ENCODE measurements at places on chromosomes 7 and 10.

- DNase-seq = peak; percentile 87
Measured at GRCh38 chr10:103295374-103296015, 18.6 kb downstream of the INA start.

- DNase-seq = no peak
Measured at GRCh38 chr7:34973400-34973760, 63.9 kb downstream of the DPY19L1 start.

DNA sequence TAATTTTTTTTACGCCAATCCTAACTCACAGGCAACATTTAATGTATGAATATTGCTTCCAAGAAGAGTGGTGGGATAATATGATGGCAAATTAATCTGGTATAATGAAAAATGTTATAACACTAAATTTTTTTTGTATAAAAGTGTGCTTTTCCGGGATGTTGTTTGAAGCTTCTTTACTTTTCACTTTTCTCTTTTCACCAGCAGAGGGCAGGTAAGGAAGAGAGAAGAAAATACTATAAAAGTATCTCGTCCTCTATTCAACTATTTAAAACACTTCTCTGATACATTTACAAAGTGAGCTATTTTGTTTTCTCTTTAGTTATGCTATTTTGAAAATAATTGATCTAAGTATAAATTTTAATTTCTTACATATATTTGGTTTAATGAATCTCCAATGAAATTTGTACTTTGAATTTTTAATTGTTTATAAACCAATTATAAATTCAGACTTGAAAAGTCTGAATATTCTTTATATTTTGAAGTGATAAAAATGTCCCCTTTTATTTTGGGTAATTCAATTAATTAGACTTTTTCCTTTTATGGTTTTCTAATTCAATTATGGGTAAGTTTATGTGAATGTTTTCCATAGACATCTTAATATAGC lies 20.7 kb upstream of the CFTR start:
- DNase-seq = peak; percentile 57

DNA sequence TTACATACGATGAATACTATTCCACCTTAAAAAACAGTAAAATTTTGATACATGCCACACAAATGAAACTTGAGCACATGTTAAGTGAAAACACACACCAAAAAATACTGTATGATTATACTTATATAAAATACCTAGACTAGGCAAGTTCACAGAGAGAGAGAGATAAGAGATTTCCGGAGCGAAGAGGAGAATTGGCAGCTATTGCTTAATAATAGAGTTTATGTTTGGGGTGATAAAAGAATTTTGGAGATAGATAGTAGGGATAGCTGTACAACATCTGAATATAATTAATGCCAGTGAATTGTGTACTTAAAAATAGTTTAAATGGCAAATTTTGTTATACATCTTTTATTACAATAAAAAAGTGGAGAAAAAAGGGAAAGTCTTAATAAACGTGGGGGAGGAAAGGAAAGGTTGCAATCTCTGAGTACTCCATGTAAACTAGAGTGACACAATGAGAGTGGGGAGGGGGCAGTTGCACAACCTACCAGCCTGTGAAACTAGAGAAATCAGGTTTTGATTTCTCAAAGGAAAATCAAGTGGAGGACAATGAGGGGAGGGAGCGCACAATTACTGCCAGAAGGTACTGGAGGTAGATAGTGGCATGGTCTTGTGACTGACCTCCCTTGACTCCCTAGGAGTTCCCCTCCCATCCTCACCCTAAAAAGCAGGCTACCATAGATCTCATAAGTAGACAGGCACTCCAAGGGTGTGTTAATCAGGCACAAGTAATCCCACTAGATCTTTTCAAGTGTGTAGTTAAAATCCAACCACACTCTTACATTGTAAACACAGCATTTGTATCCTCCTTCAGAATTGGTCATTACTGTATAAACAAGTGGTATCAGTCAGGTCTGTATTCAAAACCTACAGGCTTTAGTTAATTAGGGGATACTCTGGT lies 31.6 kb upstream of the ANK3 start:
- peak; percentile 48 for DNase-seq

DNA sequence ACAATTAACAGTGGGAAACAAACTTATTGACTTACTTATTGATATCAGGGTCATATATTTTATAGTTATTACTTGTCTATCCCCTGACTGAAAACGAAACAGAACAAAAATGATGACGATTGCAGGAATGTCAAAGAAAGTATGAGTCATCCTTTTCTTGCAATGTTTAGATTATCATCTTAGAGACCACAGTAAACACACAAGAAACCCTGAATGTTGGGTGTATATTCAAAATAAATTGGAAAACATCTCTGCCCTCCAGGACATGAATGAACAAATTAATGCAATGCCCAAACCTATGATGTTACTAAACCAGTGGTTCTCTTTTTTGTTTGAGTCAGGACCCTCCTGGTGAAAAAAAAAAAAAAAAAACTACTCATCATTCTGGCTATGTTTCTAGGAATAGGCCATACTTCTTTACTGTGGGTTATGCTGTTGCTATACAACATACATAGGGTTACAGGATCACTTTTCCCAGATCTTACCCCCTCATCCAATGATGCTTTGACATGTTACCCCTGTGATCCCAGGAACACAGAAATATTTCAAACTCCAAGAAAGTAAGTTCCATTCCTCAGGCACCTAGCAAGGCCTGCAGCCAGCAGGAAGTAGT lies 623.4 kb upstream of the IGFBP3 start:
- peak; percentile 86 for DNase-seq

DNA sequence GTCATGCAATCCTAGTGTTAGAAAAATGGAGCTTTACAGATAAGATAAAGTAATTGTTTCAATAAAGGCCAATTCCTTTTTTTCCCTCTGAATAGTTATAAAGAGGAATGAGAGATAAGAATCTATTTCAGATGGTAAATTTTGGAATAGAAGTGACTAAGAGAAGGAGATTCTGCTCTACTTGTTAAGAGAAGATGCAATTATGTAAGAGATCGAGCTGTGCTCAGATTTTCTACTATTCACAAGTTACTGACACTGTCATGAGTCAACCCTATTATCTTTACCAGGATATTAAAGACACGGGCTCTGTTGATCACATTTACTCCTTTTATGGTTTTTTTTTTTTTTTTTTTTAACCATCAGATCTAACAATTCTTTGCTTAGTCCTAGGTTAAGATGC lies 511.3 kb downstream of the ARL4A start:
- DNase-seq = no peak

DNA sequence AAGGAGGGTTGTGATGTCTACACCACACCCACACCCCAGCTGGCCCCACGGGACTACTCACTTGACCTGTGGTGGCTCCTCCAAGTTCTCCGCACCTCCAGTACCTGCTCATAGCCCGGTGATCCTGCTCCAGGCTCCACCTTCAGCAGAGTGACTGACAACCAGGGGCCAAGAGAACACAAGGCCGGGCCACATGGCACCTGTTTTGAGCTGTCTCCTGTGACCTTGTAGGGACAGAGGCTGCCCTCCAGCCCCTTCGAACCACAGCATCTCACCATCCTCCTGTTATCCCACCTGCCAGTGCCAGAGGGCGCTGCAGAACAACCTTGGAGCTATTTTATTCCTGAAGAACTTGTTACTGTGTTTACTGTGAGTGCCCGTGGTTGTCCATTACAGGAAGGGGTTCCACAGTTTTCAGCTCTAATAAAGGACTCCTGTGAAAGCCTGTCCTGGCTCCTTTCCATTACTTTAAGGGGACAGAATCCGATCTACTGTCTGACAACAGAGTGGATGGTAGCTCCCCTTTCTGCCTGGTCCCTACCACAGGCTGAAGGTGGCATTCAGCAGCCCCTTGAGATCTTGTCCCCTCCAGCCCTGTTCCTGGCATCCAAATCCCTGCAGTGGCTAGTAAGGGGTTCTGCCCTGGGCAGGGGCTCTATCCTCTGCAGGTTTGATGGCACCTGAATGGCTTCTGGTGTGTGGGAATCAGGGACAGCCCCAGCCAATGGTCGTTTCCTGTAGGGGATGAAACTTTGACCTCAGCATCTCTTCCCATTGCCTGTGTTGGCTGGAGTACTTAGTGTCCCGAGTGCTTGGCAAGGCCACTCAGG lies 50.8 kb downstream of the C10orf120 start:
- DNase-seq = peak; percentile 57

DNA sequence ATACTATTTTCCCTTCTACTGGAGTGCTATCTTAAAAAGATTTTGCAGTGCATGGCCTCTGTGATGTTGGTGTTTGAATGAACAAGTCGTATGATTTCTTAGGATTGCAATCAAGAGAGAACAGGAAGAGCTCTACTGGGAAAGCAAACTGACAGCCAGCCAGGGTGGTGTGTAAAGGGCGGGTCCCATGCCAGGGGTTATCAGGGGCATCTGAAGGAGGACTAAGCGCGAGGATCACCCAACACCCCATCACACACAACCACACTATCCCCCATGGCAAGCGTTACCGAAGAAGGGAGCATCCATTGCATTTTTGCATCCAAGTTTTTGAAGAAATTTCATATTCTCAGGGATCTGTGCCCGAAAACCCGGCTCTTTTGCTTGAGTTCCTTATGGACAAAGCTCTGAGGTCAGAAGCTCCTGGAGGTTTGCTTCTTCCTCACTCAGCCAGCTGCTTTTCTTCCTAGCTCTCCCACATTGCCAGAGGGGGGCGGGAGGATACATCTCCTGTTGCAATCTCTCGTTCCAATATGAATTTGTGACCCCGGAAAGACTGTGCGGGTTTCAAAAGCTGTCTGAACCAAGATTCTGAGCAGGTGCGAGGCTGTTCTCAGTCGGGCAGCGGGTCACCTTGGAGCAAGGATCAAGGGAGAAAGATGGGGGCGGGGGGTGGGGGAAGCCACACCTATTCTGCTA lies 5.2 kb downstream of the NEUROD6 start:
- DNase-seq = no peak

GRCh38 chr7:122054393-122054792 lies 89.7 kb downstream of the AASS start:
- DNase-seq = no peak

GRCh38 chr10:87757685-87758084 lies 60.3 kb downstream of the ATAD1 start:
- no peak for DNase-seq

DNA sequence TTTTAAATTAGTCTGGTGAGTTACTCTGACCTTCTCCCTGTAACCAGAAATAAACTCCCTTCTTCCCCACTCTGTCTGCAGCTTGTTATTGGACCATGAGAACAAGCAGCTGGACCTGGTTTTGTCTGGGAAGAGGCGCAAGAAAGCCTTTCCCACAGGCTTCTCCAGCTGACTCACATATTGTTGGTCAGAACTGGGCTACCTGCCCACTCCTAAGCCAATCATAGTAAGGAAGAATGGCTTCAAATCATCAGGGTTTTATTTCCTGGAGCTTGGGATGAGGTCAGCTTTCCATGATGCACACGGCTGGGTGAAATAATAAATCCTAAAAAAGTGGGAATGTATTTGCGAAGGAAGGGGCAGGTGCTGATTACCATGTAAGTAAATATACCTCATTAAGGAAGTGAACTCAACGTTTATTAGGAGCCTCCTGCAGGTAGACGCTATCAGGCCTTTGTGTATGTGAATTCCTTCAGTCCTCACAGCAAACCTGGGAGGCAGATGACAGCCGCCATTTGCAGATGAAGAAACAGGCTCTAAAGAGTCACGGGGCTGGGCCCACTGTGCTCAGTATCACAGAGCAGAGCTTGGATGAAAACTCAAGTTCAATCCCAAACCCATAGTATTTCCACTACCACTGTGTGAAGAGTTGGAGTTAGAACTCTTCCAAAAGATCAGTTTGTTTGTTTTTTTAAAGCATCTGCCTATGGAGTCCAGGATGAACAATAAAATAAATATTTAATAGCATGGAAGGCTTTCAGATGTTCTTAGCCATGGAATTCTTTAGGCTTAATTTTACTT lies 32.8 kb downstream of the IL15RA start:
- peak; percentile 100 for DNase-seq

DNA sequence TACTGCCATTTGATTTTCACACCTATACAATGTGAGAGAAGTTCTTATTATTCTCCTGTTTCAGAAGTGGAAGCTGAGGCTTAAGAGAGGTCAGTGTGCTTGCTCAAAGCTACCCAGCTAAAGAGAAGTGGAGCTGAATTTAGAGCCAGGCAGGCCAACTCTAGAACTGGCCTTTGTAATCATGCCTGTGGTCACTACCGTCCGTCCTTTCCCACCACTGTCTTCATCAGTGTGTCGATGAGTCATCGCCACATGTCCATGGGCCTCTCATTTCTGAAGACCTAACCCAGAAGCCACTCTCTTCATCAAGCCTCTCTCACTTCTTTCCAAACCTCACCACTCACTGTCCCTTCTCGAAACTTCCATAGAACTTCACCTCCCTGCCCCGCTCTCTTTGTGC lies 237.8 kb downstream of the KIAA1217 start:
- DNase-seq = peak; percentile 92

DNA sequence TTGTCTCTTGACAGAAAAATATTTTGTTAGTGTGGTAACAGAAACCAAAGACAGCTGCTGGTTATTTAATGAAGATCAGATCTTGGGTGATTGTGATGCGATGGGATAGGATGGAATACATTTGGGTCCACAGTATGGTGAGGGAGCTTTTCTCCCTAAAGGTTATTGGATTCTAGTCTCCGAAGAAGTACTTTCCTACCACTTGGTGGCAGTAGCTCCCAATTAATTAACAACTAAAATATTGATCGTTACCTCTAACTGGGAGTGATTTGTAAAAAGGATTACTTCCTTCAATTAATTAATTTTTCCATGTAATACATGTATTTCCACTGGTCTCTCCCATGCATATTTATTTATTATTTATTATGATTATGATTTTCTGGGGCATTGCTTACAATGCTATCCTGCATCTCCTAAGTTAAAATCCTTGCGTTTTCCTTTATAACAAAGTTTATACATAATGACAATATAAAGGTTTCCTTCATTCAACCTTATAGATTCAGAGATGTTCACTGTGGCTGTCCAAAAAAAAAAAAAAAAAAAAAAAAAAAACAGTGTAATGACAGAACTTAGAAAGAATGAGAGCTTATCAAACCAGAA lies 25.6 kb downstream of the TMEM196 start:
- DNase-seq = peak; percentile 63

- DNase-seq = no peak
Measured at GRCh38 chr7:69018200-69018599, 580.1 kb upstream of the AUTS2 start.

GRCh38 chr10:103763374-103764202 lies 91.8 kb downstream of the SH3PXD2A start:
- DNase-seq = no peak

DNA sequence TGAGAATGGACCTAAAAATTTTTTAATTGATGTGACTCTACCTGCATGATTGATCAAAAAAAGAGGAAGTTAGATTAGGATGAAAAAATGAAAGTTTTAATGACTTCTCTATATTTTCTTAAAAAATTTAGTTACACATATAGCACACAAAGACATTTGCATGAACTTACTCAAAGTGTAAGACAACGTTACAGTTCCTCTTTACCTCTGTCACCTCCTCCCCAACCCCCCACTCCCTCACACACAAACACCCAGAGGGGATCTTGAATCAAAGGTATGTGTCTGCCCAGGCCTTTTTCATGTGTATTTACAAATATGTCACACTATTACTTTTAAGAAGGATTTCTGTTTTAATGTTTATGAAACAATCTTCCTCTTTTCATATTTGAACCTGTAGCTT lies 20.6 kb upstream of the CDCA7L start:
- no peak for DNase-seq

All from cardiac fibroblast (primary cell).